EL (cell line): ENCODE measurements at places on chromosomes 2 and 18.

- no peak for DNase-seq
Observed at GRCh38 chr2:35989503-35989902, 366.1 kb upstream of the CRIM1 start.

DNA sequence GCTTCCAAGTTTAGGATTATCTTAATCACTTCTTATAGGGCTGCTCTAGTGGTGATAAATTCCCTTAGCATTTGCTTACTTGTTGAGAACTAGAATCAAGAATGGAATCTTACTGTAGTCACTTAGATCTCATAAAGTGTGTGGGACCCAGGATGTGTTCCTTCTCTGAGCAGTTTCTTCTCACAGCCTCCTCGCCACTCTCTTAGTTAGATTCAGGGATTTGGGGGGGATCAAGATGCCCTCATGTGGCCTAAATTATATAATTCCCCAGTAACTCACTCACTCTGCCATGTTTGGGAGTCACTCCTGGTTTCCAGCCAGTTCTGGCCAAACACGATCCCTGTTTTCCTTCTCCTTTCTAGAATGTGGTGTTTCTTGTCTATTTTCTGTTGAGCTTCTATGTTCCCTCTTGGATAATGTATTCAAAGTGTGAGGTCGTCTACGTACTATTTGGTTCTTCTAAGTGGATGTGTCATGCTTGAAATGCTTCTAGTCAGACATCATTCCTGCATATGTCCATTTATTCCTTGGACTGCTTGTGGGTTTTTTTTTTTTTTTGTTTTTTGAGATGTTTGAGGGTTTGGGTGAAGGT is 414.9 kb upstream of the SYT4 start:
- DNase-seq: peak; percentile 51

- DNase-seq: no peak
Observed at GRCh38 chr18:79459946-79460480, 64.3 kb downstream of the NFATC1 start.

DNA sequence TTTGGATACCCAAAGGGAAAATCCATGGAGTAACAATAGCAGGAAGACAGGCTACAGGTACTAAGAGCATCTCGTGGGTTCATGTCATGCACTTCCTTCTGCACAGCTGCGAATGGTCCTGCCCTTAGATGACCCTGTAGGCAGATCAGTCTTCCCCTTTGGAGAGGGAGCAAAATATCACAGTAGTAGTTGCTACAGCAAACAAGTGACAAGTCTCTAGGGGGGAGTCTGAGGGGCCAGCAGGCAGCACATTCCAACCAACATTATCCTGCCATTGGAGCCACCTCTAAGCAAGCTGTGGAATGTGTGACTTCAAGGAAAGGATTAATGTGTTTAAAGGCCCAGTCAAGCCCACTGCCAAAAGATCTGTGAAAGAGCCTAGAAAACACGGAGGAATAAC is 273.2 kb upstream of the PARD3B start:
- no peak for DNase-seq

DNA sequence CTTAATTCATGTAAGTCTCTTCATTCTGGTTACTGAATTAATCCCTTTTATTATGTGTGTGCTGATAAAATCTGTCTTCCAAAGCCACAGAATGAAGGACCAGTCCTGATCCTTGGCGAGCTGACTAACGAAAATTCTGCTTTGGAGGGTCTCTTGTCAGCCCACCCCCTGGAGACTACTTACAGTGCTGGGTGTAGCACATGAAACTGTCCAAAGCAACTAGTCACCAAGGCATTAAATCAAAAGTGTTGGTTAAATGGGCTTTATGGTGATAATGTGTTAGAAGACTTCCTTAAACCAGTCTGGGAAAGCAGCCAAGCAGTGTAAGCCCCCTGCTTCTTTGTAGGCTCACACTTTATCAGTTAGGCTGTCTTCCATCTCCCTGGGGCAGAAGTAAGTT is 420.2 kb downstream of the SUCLG1 start:
- no peak for DNase-seq

DNA sequence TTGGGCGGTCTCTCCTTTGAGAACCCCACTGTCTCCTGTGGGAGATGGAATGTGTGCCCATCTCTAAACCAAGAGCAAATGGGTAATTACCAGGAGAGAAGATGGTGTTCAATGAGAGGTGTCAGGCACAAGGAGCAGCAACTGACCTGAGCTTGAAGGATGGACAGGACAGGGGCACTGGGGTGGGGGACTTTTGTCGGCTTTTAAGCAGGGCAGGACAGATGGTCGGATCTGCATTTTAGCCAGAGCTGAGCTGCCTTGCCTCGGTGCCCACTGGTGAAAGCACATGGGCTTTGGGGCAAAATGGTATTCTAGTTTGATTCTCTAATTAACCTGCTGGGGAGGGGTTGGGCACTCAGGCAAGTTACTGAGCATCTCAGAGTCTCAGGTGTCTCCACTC is 98.0 kb downstream of the INHBB start:
- no peak for DNase-seq

GRCh38 chr2:8378016-8378810 is 303.6 kb upstream of the ID2 start:
- no peak for DNase-seq

DNA sequence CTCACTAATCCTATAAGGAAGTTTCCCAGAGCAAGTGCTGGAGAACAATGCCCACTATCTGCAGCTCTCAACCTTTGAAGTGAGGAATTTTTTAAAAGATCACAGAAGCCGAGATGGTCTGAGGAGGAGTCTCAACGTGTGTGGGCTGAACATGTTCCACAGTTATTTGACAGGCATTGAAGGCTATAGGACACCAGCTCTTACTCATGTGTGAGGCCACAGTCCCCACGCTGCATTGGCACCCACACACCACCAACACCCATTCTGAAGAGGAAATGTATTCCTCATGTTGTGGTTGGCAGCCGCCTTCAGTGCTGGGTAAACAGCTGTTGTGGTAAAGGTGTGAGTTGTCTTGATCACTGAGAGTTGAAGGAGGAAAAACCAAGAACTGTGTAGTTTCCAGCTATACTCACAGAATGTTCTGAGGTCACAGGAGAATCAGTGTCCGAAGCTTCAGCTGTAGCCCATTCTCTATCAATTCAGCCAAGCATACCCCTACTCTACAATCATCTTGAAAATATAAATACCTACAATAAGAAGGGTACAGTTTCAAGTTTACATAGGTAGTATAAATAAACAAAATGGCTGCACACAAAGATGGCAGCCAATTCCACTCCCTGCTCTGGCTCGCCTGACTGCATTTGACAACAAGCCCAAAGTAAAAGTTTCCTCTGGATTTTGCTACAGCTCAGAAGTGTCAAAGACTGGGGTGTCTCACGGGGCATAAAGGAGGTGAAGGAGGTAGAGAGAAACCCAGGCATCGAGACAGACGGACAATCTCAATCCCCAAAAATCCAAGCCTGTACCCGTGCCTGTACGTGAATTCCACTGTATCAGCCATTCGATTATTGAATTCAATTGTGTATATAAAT is 12.1 kb downstream of the CD226 start:
- no peak for DNase-seq

GRCh38 chr2:210623506-210623905 is 67.1 kb downstream of the CPS1 start:
- DNase-seq: no peak

- no peak for DNase-seq
Observed at GRCh38 chr2:102286041-102286440, 25.3 kb upstream of the IL1RL1 start.
